ENCODE measurements at places on chromosomes 12 and 14. TPM values are rescaled to one million over a fixed set of nuclear protein-coding genes. Genes with fewer than 3 reads are reported as not detected.

The P2RX7 gene
- not detected for total RNA-seq

The ARPC3 gene
- 425 TPM for total RNA-seq

The PCK2 gene
- total RNA-seq: 20.7 TPM

The SIRT4 gene
- 0.88 TPM for total RNA-seq

The AJUBA gene
- total RNA-seq: 49.4 TPM

The EML5 gene
- 0.76 TPM for total RNA-seq

The CSRP2 gene
- 20.6 TPM for total RNA-seq

The KRT85 gene
- total RNA-seq: not detected

The MSI1 gene
- total RNA-seq: 1.1 TPM

The HOXC13 gene
- 10.3 TPM for total RNA-seq

The PIWIL1 gene
- total RNA-seq: 0.03 TPM

The WNT1 gene
- not detected for total RNA-seq

The TSPAN11 gene
- 0.08 TPM for total RNA-seq

The DDN gene
- total RNA-seq: 0.77 TPM

The AGAP2 gene
- 0.12 TPM for total RNA-seq

The TCTN2 gene
- 13.3 TPM for total RNA-seq

The YLPM1 gene
- total RNA-seq: 37.9 TPM

The CIROP gene
- not detected for total RNA-seq

The APAF1 gene
- 14.0 TPM for total RNA-seq

The ANAPC5 gene
- 85.4 TPM for total RNA-seq

The RAD9B gene
- 0.17 TPM for total RNA-seq

The HRK gene
- 0.76 TPM for total RNA-seq

The ABCD2 gene
- total RNA-seq: not detected

The GLIPR1L2 gene
- 0.19 TPM for total RNA-seq

The DACT1 gene
- total RNA-seq: 0.50 TPM
